NCI-H187 treated with DMSO at 0.1 percent for 48 hours (cell line): ENCODE measurements at places on chromosomes 16 and 17.
A peak's percentile ranks its signal among the peaks of the same experiment; 100 is the strongest.

DNA sequence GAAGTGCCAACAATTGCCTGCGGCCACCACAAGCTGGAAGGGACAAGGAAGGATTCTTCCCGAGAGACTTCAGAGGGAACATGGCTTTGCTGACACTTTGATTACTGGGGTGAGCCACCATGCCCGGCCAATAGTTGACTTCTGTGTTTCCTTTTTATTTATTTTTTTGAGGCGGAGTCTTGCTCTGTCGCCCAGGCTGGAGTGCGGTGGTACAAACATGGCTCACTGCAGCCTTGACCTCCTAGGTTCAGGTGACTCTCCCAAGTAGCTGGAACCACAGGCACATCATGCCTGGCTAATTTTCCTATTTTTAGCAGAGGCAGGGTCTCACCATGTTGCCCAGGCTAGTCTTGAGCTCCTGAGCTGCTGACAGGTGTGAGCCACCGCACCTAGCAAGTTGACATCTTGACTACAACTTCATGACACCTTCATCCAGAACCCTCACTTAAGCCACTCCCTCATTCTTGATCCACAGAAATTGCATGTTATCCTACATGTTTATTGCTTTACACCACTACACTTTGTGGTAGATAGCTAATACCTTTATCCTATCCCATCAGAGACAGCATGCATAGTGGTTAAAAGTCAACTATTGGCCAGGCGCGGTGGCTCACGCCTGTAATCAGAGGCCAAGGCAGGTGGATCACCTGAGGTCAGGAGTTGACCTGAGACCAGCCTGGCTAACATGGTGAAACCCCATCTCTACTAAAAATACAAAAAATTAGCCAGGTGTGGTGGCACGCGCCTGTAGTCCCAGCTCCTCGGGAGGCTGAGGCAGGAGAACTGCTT lies 16.1 kb upstream of the GPRC5C start:
- no peak for DNase-seq

- DNase-seq, result no peak
Observed at GRCh38 chr16:20675488-20676267, 21.8 kb downstream of the ACSM1 start.

- DNase-seq, result no peak
Observed at GRCh38 chr16:17939723-17940122, 396.8 kb downstream of the NPIPA8 start.

- DNase-seq, result no peak
Observed at GRCh38 chr16:74926805-74927204, 58.1 kb downstream of the WDR59 start.

- no peak for DNase-seq
Observed at GRCh38 chr16:13886608-13887007, 33.3 kb upstream of the ERCC4 start.

DNA sequence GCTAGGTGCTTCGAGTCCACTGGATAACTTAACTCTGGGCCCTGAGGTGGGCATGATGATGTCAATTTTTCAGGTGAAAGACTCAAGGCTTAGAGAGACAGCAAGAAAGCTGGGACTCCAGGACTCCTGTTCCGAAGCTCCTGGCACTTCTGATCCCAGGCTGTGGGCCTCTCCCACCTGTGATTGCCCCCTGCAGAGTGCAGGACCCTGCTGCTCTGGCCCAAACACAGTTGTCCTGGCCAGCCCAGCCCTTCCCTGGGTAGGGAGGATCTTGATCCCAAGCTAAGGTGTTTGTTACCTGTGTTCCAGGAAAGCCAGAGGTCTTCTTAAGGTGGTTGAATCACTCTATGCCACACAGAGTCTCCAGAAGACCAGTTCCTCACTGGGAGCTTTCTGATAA lies 3.1 kb downstream of the CHST5 start:
- no peak for DNase-seq

DNA sequence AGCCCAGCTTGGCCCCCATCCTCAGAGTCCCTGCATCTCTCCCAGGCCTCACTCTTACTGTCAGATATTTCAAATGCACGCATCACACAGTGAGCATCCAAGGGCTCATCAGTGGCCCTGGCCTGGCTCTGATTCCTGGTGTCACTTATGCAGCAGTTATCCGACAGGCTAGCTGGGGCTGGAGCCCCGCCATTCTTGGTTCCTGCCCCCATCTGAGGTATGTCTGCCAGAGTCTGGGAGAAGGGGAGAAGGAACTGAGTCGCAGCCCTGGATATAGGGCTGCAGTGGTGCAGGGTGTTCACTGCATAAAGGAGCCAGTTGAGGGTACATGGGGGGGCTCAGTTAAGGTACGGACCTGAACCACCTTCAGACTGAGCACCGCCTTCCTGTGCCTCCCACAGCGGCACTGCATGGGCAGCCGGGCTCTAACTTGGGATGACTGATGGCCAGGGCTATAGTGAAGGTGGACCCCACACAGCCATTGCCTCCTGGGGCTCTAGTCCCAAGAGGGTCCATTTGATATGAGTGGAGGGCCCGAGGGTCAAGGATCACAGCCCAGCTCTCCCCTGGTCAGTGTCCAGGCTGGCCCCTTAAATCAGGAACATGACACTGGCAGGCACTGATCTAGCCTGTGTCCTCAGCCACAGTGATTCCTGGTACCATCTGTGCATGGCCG lies 1.8 kb upstream of the RASD1 start:
- no peak for DNase-seq

DNA sequence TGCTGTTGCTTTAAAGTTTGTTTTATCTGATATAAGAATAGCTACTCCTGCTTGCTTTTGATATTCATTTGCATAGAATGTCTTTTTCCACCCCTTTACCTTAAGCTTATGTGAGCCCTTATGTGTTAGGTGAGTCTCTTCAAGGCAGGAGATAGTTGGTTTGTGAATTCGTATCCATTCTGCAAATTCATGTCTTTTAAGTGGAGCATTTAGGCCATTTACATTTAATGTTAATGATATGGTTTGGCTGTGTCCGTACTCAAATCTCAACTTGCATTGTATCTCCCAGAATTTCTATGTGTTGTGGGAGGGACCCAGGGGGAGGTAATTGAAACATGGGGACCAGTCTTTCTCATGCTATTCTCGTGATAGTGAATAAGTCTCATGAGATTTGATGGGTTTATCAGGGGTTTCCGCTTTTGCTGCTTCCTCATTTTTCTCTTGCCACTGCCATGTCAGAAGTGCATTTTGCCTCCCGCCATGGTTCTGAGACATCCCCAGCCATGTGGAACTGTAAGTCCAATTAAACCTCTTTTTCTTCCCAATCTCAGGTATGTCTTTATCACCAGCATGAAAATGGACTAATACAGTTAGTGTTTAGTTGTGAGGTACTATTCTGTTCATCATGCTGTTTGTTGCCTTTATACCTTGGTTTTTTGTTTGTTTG lies 27.2 kb downstream of the ATF7IP2 start:
- DNase-seq, result no peak

DNA sequence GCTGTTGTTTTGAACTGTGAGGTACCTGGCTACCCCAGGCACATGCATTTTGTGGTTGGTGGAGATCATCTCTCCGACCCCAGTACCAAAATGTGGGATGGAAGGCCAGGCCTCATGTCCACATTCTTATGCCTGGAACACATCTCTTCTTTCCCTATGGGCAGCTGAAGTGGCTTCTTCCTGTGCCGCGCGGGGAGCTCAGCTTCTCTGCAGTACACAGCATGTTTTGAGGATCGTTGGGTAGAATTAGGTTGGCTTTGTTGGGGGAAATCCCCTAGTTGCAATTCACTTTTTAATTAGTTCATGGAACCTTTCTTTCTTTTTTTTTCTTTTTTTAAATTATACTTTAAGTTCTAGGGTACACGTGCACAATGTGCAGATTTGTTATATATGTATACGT lies 242.1 kb downstream of the MSI2 start:
- no peak for DNase-seq

- no peak for DNase-seq
Observed at GRCh38 chr17:51572115-51572514, 311.8 kb downstream of the UTP18 start.

DNA sequence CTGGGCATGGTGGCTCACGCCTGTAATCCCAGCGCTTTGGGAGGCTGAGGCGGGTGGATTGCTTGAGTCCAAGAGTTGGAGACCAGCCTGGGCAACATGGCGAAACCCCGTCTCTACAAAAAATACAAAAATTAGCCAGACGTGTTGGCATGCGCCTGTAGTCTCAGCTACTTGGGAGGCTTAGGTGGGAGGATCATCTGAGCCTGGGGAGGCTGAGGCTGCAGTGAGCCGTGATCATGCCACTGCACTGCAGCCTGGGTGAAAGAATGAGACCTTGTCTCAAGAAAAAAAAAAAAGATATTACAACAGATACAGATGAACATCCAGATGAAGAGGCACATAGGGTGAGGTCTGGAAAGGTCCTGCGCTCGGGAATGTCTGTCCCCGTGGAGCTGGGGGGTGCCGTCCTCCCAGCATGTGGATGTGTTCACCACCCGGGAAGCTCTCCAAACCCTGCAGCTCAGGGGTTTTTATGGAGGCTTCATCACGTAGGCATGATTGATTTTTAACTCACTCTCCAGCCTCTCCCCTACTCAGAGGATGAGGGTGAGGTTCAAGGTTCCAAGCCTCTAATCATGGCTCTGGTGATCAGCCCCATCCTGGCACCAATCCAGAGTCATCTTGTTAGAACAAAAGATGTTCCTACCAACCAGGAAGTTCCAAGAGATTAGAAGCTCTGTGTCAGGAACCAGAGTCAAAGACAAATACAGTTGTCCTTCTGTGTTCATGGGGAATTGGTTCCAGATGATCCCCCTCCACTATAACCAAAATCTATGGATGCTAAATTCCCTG lies 85.0 kb upstream of the DNAJA2 start:
- no peak for DNase-seq

DNA sequence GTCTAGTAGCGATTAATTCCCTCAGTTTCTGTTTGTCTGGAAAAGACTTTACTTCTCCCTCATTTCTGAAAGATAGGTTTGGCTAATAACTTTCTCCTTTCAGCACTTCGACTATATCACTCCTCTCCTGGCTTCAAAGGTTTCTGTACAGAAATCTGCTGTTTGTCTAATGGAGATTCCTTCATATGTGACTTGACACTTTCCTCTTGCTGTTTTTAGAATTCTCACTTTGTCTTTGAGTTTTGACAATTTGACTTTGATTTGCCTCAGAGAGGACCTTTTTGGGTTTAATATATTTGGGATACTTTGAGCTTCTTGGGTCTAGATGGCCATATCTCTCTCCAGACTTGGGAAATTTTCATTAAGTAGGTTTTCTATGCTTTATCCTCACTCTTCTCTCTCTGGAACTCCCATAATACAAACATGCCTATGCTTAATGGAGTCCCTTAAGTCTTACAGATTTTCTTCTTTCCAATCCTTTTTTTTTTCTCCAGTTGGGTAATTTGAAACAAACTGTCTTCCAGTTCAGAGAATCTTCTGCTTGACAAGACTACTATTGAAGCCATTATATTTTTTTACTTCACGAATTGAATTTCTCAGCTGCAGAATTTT lies 7.8 kb upstream of the PRSS21 start:
- DNase-seq, result no peak

DNA sequence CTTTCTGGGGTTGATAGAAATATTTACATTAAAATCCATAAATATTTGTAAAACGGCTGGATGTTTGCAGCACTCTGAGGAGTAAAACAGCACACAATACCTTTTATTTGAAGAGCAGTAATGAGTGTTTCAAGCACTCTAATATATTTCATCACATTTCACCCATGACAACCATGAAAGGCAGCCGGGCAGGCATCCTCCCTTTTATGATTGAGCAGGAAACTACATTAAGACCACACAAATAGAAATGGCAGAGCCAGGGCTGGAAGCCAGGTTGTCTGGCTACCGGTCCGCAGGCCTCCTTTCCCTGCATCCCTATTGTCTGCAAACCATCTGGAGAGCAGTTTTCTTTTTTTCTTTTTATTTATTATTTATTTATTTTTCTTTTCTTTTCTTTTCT lies 23.1 kb upstream of the GPRC5C start:
- DNase-seq, result peak; percentile 32

DNA sequence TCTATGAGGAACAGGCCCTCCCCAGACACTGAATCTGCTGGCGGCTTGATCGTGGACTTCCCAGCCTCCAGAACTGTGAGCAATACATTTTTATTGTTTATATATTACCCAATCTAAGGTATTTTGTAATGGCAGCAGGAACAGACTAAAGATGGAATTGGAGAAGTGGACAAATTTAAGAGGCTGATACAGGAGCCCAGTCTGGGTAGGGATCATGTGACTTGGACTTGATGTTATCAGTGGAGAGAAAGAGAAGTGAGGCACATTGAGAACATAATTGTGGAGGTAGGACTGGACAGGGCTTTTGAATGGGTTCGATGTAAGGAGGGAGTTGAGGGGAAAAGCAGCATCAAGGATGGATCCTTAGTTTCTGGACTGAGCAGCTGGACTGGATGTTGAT lies 93.8 kb downstream of the USP31 start:
- DNase-seq, result no peak

- DNase-seq, result no peak
Observed at GRCh38 chr17:40490289-40490853, 11.1 kb downstream of the TNS4 start.

DNA sequence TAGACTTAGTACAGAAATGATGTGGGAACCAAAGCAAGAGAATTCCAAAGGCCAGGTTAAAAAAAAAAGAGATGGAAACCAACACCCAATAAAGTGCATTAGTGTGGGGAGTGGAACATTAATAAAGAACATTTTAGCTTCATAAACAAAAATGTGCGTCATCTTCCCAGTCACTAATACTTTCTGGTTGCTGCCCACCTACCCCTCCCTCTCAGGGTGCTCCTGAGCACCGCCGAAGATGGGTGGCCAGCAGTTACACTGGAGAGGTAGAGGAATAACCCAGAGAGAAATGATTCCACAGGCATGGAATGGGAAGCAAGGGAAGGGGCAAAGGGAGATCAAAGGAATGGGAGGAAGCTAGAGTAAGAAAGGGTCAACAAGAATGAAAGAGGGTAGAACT lies 6.0 kb upstream of the CHD3 start:
- no peak for DNase-seq
